Activated CD4-positive, alpha-beta T cell treated with anti-CD3 and anti-CD28 coated beads, Interleukin-2, amount 10 ng/mL, durations not matched to agents 7 days and 5 days (primary cell): ENCODE measurements at places on chromosomes 6 and 20.

DNA sequence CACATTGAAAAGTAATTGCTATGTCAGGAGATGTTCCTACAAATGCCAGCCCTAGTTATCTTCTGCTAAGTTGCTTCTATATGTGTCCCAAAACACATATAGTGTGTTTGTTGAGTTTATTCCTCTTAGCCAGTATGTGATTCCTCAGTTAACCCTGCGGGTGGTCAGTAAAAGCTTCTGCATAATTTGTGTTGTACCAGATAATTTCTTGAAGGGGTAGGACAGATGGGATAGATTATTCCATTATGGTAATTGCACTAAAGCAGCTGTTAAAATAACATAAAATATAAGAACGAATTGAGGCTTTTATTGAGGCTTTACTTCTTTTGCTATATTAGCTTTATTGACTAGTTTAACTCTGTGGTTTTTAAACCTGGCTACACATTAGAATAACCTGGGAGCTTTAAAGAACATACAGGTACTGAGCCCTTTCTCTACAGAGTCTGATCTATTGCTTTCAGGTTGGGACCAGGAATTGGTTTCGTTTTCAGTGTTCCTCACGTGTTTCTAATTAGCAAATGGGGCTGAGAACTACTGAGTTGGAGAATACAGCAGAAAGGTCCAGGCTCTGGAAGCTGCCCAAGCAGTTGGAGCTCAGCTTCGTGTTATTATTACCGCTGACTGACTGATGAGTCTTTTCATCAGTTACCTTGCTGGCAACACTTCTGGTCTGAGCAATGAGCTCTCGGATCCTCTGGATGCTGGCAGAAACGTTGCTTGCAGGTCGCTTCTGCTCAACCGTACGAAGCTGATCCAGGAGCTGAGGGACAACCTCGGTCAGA, 56.9 kb downstream of the FAM229B start:
- DNase-seq: no peak

DNA sequence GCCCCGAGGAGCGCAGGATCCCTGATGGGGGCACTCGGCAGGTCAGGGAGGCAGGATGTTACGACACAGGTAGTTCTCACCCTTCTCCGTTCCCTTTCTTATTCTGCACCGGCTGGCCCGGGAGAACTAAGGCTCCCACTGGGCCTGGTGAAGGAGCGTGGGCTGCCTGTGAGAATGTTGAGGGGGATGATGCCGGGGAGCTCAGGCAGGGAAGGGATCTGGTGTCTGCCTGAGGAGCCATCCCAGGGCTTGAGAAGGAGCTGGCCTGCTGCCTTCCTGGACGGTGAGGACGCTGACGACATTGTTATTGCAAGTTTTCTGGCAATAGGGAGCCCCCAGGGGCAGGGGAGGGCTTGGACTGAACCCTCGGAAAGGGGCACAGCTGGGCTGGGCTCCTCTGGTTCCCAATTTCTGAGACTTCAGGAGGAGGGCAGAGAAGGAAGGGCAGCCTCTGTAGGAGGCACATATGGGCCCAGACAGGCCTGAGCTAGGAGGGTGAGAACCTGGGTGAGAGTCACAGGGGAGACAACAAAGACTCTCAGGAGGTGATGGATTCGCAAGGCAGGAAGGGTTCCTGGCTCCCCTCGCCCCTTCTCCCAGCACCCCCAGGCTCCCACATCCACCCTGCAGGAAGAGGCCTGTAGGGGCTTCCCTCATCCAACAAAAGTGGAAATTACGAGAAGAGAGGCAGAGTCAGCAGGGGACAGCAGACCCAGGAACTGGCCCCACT, 32.8 kb downstream of the CYP21A2 start:
- no peak for DNase-seq

DNA sequence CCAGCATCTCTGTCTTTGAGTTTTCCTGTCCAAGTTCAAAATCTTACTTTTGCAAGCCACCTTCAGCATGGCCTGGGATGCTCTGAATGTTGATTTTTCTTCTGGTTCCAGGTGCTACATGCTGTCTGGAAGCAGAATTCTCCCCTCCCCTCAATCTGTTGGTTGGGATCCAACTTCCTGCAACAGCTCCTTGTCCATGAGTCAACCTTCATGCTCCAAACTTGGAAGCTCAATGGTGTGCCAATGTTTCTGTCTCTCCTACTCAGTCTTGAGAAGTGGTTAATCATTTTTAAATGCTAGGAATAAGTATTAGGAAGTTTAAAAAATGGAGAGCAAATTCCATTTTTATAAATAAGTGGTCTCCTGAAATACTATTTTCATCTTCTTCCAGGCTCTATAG, 33.2 kb upstream of the PLEKHG1 start:
- no peak for DNase-seq

GRCh38 chr20:11158146-11158545, 484.3 kb upstream of the JAG1 start:
- DNase-seq: no peak

- DNase-seq: no peak
These were observed 31.3 kb downstream of the KIAA0319 start for GRCh38 chr6:24614648-24615047.

DNA sequence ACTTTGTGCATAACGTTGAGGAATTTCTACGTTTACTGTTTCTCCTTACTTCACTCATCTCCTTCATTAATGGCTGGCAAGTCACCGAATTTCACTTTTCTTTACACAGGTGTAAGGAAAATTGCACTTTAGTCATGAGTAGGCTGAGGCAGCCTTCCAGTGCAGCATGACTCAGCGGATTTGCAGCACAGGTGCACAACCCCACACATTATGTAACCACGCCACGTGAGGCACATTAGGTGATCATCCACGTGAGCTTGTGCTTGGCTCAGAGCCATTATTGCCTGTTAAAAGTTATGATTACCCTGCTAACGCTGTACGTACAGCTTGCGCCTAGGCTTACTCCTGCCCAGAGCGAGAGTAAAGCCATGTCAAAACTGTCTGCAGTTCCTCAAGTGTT, 158.8 kb downstream of the NKAIN2 start:
- no peak for DNase-seq

DNA sequence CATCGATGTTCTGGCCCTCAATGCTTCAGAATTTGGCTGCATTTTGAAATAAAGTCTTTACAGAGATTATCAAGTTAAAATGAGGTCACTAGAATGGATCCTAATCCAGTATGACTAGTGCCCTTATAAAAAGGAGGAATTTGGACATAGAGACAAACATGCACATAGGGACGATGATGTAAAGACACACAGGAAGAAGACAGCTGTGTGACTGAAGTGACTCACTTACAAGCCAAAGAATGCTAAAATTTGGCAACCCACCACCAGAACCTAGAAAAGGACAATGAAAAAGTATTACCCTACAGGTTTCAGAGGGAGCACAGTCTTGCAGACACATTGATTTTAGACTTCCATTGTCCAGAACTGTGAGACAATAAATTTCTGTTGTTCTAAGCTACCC, 322.8 kb upstream of the GJE1 start:
- DNase-seq: no peak

- no peak for DNase-seq
These were observed 266.4 kb upstream of the BMP2 start for GRCh38 chr20:6501061-6501460.

DNA sequence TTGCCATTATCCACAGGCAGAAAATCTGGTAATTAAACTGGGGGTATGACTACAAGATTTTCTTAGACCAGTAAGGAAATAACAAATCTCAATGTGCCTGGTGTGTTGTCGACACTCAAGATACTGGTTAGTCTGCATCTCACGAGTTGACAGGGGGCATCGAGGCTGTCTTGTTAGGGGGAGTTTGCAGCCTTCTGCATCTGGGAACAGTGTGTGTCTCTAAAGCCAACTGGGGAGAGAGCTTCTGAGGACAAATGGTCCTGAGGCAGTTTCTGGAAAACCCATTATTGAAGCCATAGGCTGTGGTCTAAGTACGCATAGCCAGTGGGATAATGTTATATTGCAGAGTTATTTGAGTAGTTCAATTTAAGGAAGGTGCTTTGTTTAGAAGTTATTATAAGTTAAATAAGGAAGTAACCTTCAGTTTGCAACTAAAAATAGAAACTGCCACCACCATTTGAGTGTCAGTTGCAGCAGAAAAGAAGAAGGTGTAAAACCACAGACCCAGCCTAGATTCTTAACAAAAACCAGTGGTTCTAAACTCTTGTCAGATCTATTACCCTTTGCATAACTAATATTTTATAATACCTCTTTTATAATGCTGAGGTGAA, 15.4 kb upstream of the MAPK13 start:
- no peak for DNase-seq

GRCh38 chr6:3306848-3307247, 48.1 kb downstream of the PSMG4 start:
- no peak for DNase-seq

DNA sequence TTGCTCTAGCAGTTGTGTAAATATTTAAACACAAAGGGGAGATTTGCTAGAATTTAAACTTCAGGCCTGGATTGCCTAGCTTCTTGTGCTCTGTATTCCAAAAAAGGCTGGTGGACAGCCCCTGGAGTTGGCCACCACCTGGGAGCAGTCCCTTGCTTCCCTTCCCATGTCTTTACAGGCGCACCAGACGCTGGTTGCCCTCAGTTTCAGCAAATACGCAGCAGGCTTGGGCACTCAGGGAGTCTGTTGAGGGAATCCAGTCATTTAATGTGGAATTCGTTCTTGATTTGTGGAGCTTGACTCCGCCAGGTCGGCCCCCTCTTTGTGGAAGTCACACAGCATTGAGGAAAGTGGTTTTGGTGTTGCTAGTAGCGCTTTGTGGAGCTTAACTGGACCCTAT, 156.8 kb downstream of the DTNBP1 start:
- DNase-seq: no peak

DNA sequence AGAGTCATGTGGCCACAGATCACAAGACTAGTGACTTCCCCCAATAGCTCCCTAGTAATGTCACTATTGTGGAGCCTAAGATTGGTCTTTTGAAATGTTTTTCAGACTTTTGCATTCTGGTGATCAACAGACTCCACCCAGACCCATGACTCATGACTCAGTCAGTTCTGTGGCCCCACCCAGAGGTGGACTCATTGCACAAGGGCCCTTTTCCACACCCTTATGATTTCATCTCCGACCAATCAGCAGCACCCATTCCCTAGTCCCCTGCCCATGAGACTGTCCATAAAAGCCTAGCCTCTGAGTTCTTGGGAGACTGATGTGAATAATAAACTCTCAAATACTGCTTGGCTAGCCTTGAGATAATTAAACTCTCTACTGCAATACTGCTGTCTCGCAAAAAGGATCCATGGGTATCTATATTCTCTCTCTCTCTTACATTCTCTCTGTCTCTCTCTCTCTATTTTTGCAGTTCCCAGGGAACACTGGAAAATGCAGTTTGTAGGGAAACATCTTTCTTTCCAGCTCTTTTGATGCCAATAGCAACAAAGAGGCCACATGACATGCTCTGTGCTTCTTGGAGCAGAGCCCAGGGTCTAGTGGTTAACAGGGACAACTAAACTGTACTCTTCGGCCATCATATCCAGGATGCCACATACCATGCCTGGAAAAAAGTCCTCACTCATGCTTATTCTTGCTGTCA, 71.3 kb upstream of the IYD start:
- no peak for DNase-seq

DNA sequence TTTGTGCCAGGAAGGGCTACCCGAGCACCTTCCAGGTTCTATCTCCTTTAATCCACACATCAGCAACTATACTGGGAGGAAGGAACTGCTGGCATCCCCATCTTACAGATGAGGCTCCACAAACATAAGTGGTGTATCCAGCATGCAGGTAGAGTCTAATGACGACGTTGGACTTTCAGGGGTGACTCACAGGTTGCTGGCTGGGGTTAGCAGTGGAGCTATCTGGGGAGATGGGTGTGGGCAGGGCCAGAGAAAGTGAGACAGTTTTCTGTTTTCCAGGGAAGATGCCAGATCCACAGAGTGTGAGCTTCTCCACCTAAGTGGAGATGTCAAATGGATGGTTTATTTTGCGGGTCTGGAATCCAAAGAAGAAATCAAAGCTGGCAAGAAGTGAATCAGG, 31.8 kb downstream of the CDH22 start:
- DNase-seq: no peak

DNA sequence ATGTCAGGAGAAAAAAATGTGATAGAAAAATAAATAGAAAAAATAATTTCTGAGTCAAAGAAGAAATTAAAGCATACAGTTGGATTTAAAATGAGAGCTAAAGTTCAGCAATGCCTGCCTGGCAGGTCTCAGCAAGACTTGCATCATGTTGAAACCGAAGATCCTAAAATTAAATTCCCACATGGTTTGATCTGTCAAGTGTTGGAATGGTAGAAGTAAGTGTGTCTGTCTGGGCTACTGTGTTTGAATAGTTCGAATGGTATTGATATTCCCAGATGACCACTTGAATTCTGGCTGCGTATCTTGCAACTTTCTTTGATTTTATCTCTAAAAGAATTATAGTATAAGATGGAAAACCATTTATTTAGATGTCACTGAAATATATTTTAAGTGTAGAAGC, 1349.6 kb downstream of the EPHA7 start:
- no peak for DNase-seq

DNA sequence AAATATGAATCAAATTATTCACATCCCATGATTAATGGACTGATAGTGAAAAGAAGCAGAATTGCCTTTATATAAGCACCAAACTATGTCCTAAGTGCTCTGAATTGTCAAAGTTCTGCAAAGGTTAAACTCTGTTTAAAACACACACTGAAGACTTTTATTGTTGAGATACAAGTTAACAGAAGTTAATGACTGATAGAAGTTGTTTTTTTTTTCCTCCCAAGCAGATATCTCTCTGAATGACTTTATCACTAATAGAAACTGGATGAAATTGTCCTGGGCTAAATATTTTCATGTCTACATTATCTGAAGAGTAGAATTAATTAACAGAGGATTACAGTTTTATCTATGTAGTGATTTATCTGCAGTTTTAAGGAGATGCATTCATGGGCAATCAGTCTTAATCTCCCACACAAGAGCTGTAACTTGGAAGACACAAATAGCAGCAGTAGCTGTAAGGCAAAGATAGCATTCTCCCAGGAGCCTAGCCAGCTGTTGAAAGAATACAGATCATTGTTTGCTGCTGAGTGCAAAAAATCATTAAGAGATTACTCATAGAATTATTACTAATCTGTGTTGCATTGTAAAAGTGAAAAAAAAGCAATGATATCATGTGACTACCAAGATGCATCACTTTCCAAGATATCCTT, 49.9 kb downstream of the BMP5 start:
- DNase-seq: no peak

DNA sequence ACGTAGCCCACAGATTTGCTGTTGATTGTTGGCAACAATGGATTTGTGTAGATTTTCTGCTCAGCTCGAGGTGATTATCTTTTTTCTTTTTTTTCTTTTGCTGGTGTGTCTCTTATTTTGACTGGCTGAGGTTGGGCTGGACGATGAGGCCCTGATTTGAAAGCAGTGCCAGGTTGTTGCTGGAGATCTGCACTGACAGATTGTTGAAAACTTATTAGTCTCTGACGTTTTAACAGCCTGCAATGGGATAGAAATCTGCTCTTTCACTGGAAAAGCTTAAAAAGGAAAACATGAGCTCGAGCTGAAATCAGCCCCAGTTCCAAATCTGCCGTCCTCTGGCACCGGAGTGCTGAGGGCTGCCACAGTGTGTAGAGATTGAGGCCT, 87.7 kb downstream of the PDE7B start:
- DNase-seq: no peak
